Body of pancreas (tissue), 4 donors: ENCODE measurements at places on chromosomes 12 and 14.

GRCh38 chr12:41466802-41467201, 278.7 kb downstream of the PDZRN4 start:
- peak; percentile 8 for DNase-seq

- peak; percentile 13 for DNase-seq
Measured at GRCh38 chr12:46492471-46493085, 120.0 kb upstream of the SLC38A2 start.

DNA sequence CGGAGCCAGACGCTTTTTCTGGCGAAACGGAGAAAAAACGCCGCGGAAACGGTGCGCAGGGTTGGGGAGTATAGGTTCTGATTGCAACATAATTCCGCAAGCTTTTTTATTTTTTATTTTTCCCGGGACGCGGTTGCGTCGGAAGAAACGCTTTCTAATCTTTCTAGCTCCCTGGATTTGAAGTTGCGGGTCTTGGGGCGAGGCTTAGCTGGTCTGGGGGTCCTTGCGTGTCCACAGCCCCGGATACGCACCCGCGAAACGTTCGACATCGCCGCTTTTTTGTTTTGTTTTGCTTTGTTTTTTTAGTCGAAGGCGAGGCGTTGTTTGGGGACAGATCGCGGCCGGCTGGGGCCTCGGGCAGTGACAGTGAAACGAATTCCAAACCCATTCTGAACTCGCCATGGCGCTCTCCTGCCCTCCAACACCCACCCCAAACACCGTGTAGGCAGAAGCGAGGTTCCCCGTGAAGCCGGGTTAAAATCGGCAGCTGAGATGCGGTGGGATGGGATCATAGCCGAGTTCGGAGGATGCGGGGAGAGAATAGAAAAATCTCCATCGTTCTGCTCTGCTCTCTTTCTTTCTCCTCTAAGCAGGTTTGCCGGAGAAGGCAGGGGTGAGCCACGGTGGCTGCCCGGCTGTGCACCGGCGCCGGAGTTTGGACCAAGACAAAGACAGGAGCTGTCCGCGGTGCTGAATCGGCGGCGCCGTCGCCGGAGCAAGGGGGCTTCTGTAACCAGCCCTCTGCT, 8.1 kb upstream of the LHX5 start:
- peak; percentile 37 for DNase-seq

DNA sequence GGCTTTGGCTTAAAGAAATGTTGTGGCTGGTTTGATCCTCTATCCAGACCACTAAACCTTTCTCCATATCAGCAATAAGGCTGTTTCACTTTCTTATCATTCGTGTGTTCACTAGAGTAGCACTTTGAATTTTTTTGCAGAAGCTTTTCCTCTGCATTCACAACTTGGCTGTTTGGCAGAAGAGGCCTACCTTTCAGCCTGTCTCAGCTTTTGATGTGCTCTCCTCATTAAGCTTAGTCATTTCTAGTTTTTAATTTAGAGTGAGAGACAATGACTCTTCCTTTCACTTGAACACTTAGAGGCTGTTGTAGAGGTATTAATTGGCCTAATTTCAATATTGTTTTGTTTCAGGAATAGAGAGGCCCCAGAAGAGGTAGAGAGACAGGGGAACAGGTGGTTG, 13.8 kb downstream of the KCNMB4 start:
- DNase-seq = no peak

- DNase-seq = no peak
Measured at GRCh38 chr14:61258985-61259384, 22.2 kb downstream of the TMEM30B start.

GRCh38 chr14:61130512-61131260, 149.6 kb downstream of the SLC38A6 start:
- DNase-seq = no peak

DNA sequence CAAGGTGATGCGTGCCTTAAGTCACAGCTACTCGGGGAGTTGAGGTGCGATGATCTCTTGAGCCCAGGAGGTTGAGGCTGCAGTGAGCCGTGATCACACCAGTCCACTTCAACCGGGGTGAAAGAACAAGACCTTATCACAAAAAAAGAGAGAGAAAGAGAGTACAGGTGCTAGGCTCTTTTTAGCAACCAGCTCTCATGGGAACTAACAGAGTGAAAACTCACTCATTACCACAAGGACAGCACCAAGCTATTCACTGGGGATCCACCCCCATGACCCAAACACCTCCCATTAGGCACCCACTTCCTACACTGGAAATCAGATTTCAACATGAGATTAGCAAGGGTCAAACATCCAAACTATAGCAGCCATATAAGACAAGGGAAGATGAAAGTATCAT, 164.2 kb downstream of the NDUFA12 start:
- DNase-seq = no peak

GRCh38 chr12:79296871-79297270, 393.9 kb downstream of the PAWR start:
- DNase-seq = no peak
